Muscle of leg (tissue), 16 donors: ENCODE measurements at places on chromosomes 2 and 18.

GRCh38 chr2:12965540-12966269, 249.0 kb downstream of the TRIB2 start:
- peak; percentile 89 for DNase-seq

DNA sequence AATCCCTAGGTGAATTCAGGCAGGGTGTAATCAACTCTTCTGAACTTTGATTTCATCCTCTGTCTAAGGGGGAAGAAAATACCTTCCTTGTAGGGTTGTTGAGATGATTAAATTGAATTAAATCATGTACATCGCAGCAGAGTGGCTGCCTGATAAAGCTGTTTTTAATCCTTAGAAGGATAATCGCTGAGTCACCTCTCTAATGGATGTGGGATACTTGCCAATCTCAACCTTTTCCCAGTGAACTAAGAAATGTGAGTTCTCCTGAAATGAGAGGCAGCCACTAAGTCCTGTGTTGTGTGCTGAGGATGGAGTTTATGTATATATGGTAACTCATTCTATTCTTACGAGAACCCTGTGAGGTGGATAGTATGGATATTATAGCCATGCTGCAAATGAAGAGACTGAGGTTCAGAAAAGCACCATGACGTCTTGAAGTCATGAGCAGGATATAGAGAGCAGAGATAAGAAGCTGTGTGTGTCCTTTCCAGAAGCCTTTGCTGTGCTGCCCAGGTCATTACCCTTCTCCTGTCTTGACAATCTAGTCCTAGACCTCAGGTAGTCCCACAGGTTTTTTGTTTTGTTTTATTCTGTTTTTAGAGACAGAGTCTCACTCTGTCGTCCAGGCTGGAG, 93.3 kb downstream of the HNRNPLL start:
- DNase-seq: no peak

DNA sequence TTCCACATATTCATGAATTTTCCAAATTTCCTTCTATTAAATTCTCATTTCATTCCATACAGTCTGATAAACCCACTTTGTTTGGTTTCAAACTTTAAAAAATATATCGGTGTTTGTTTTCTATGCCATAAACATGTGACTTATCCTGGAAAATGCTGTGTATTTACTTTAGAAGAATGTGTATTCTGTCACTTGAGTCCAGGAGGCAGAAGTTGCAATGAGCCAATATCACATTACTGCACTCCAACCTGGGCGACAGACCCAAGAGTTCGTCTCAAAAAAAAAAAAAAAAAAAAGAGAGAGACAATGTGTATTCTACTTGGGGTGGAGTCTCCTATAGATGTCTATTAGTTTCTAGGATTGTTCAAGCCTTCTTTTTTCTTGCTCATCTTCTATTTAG, 31.8 kb downstream of the MBD5 start:
- no peak for DNase-seq

- no peak for DNase-seq
Measured at GRCh38 chr2:67462738-67463496, 65.8 kb downstream of the ETAA1 start.
